ENCODE measurements at places on chromosomes 7 and 10.

- DNase-seq: no peak
These were observed 30.9 kb upstream of the KMT2E start for GRCh38 chr7:104983076-104983577.

DNA sequence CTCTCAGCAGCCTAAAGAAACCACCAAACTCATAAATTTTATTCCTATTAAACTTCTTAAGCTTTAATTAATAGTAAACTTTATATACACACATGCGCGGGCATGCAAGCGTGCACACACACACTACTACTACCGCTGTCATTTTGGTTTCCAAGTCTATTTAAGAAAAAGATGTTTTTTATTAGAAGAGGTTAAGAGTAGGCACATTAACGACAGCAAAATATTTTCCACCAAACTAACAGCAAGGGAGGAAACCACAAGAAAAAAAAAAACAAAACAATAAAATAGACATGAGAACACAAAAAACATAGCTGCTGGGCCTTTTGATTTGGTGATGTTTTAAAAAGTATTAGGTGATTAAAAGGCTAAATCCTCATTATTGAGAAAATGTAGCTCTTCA, 28.6 kb downstream of the RTKN2 start:
- no peak for DNase-seq

DNA sequence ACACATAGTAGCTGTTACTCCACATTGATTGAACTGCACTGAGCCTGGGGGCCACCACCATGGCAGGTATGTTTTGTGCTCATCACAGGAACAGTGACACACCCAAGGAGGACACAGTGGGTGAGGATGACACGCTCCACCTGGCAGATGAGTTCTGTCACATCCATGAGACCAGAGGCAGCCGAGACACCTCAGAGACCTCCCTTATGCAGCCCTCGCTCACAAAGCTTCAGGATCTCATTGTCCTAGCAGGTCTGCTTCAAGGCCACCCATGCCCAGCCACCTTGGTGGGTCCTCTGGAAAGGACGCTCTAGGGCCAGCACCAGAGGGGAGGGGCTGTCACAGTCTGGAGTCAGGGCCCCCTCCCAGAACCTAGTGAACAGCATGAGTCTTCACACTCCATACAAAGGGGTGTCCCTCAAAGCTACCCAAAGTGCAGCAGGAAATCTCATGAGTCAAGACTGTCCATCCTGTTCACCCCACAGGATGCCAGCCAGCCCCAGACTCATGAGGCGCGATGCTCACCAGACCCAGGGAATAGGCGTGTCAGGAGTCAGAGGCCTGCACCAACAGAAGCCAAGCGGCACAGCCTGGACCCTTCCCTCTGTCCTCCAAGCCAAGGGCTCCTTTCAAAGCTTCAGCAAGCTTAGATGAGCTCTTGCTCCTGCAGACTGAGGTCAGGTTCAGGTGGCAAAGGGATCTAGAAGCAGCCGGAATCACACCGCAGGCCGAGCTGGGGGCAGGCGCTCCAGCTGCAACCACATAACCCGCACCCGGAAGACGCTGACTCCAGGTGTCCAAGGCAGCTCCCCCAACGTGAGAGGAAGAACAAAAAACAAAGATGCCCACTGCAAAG, 9.6 kb downstream of the FAM53B start:
- no peak for DNase-seq

DNA sequence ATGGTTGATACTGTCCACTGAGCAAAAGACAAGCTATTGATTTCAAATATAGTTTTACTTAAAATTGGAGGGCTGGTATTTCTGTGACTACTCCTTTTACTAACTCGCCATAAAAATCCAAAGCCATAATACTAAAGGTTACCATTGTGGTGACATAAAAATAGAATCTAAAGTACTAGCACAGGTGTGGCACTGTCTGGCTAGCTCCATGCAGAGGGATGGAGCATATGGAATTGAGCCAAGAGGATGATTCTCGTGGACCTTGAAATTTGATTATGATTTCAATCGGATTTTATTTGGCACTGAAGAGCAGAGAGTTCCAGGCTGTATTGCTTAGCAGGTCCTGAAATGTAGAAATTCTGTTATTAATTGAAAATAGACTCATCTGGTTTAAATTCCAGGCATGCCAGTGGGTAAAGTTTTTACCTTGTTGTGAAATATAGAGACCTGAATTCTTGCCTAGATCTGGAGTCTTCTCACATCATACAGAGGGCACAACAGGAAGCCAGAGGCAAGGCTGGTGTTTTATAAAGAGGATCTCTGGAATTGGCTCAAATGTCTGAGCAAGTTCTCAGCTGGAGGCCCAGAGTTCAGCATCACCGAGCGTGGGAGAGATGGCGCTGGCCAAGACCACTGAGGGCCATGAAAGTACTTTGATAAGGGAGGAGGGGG, 29.9 kb upstream of the DLD start:
- no peak for DNase-seq
